ENCODE measurements at places on chromosomes 12 and 14. TPM values are rescaled to one million over a fixed set of nuclear protein-coding genes. Genes with fewer than 3 reads are reported as not detected.

- H3K27me3 ChIP-seq: no peaks in the 10 kb centered on the region
- no peak for DNase-seq
- H3K4me1 ChIP-seq: no peaks in the 10 kb centered on the region
- H3K27ac ChIP-seq: no peak overlapping the region
- no peak overlapping the region for H3K4me3 ChIP-seq
- H3K36me3 ChIP-seq: no peaks in the 10 kb centered on the region
Observed at GRCh38 chr12:67981287-67982162, 7.7 kb upstream of the IFNG-AS1 start.

GRCh38 chr14:62854951-62855350 is 190.3 kb downstream of the KCNH5 start:
- no peaks in the 10 kb centered on the region for H3K36me3 ChIP-seq
- H3K4me1 ChIP-seq: no peaks in the 10 kb centered on the region
- H3K27me3 ChIP-seq: no peaks in the 10 kb centered on the region
- no peak overlapping the region for H3K4me3 ChIP-seq

GRCh38 chr14:52233693-52234092 is 33.8 kb upstream of the PTGDR start:
- H3K27me3 ChIP-seq: peaks cover 3% of the 10 kb centered on the region
- no peak overlapping the region for H3K27ac ChIP-seq
- no peaks in the 10 kb centered on the region for H3K36me3 ChIP-seq

The AMN gene
- total RNA-seq: 19.8 TPM

The SLC17A8 gene
- 0.14 TPM for total RNA-seq

The PNP gene
- total RNA-seq: 32.8 TPM

- H3K27me3 ChIP-seq: no peaks in the 10 kb centered on the region
- H3K4me1 ChIP-seq: peaks cover 18% of the 10 kb centered on the region
- H3K27ac ChIP-seq: no peak overlapping the region
- no peak overlapping the region for H3K4me3 ChIP-seq
Observed at GRCh38 chr14:69039288-69039628, 60.2 kb upstream of the ACTN1 start.

The PHETA1 gene
- 25.3 TPM for total RNA-seq

The FOXN4 gene
- not detected for total RNA-seq

- H3K4me3 ChIP-seq: no peak overlapping the region
- no peaks in the 10 kb centered on the region for H3K4me1 ChIP-seq
- DNase-seq: no peak
- no peaks in the 10 kb centered on the region for H3K27me3 ChIP-seq
- H3K27ac ChIP-seq: no peak overlapping the region
Observed at GRCh38 chr14:73170686-73171085, 34.4 kb downstream of the PSEN1 start.

GRCh38 chr14:74407801-74408154 is 18.2 kb downstream of the SYNDIG1L start:
- H3K36me3 ChIP-seq: no peaks in the 10 kb centered on the region
- no peaks in the 10 kb centered on the region for H3K27me3 ChIP-seq
- H3K4me1 ChIP-seq: peaks cover 2% of the 10 kb centered on the region
- no peak overlapping the region for H3K4me3 ChIP-seq

DNA sequence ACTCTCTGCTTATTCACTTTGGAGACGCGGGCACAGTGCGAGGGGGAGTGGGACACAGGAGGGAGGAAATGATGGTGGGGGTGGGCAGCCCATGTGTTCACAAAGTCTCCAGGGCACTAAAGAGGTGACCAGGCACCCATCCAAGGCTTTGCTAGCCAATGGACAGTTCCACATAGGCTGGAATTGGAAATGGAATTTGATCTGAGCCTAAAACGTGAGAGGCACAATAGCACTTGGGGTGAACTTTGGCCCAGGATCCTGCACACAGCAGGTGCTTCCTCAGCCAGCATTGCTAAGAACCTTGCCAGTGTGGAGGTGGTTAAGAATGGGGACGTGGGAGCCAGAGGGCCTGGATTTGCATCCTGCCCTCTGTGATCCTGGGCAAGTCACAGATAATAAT is 193.8 kb downstream of the CHST11 start:
- H3K36me3 ChIP-seq: no peaks in the 10 kb centered on the region
- no peak for DNase-seq
- H3K27ac ChIP-seq: no peak overlapping the region
- H3K27me3 ChIP-seq: no peaks in the 10 kb centered on the region
- peaks cover 26% of the 10 kb centered on the region for H3K4me1 ChIP-seq

The EID3 gene
- total RNA-seq: 4.4 TPM

DNA sequence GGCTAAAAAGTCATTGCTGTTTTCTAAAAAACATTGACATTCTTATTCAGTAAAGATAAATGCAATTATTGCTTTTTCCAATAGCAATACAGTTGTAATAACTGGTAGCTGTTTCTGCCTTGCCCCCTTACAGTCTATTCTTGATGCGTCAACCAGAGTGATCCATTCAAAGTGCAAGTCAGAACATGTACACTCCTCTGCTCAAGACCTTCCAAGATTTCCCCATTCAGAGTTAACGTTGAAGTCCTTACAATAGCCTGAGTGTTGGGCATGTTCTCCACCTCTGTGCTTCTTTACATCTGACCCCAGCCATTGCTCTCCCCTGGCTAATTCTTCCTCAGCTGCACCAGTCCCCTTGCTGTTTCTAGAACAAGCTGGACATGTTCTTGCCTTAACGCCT is 24.3 kb downstream of the VRK1 start:
- no peak overlapping the region for H3K4me3 ChIP-seq
- no peaks in the 10 kb centered on the region for H3K36me3 ChIP-seq
- DNase-seq: no peak
- H3K27ac ChIP-seq: no peak overlapping the region
- no peaks in the 10 kb centered on the region for H3K4me1 ChIP-seq

DNA sequence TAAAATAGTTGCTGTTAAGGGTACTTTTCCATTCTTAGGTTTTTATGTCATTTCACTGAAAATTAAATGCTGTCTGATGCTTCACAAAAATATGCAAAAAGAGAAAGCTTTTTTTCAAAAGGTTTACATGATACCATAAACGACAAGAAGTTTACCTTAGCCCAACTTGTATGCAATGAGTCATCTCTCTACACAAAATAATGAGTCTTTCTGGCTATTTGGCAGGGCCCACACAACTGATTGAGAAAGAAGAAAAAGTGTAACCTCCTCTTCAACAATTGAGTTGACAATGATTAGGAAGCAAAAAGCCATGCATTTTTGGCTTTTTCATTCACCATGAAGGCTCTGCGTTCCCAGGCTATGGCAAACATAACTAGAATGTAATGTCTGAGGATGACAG is 165.4 kb upstream of the CPNE8 start:
- no peak for DNase-seq
- no peaks in the 10 kb centered on the region for H3K36me3 ChIP-seq
- no peak overlapping the region for H3K27ac ChIP-seq
- H3K27me3 ChIP-seq: no peaks in the 10 kb centered on the region

DNA sequence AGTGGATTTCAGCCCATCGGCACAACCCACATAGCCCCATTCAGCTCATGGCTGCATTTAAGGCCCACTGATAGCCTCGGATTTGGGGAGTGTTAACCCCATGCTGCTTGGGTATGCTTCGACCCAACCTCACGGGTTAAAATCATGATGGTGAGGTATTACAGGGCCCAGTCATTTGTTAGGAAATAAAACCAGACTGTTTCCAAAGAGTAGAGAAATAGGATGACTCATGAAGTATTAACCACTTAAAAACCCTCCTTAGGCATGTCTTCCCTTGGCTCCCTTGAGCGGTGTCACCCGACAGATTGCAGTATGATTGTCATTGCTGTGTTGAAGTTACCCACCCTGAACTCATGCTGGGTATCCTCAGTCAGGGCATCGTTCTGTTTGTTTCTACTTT is 289.1 kb downstream of the CACNA1C start:
- no peak overlapping the region for H3K27ac ChIP-seq
- H3K27me3 ChIP-seq: no peaks in the 10 kb centered on the region
- no peak overlapping the region for H3K4me3 ChIP-seq

DNA sequence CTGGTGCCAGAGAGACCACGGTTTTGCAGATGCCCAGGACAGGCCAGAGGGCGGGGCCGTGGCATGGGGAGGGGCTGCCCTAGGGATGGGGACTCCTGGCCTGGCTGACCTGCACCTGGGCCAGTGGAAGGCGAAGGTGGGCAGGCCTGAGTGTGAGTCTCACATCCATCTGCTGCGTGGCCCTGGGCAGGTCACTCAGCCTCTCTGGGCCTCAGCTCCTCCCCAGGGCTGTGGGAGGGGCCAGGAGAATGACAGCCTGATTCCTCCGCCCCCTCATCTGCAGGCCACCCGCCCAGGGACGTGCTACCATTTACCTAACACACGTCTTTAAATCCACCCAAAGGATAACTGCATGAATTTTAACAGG is 90.9 kb downstream of the GALNT9 start:
- no peaks in the 10 kb centered on the region for H3K4me1 ChIP-seq
- H3K4me3 ChIP-seq: no peak overlapping the region
- no peak for DNase-seq
- H3K27ac ChIP-seq: no peak overlapping the region

- no peak overlapping the region for H3K4me3 ChIP-seq
- H3K27ac ChIP-seq: no peak overlapping the region
- no peaks in the 10 kb centered on the region for H3K27me3 ChIP-seq
Observed at GRCh38 chr12:109510196-109510595, 32.8 kb downstream of the UBE3B start.

GRCh38 chr14:52020161-52020714 is 30.9 kb downstream of the RTRAF start:
- H3K4me3 ChIP-seq: no peak overlapping the region
- no peak for DNase-seq
- H3K36me3 ChIP-seq: no peaks in the 10 kb centered on the region
- H3K27me3 ChIP-seq: no peaks in the 10 kb centered on the region
- H3K27ac ChIP-seq: no peak overlapping the region

- H3K4me1 ChIP-seq: peaks cover 24% of the 10 kb centered on the region
- no peaks in the 10 kb centered on the region for H3K27me3 ChIP-seq
- peaks cover 34% of the 10 kb centered on the region for H3K36me3 ChIP-seq
- H3K27ac ChIP-seq: peak overlapping the region; percentile 98
- peak overlapping the region; percentile 97 for H3K4me3 ChIP-seq
- no peak for DNase-seq
Observed at GRCh38 chr12:95474660-95474958, 657 bp downstream of the METAP2 start.

The TESPA1 gene
- total RNA-seq: 6.7 TPM

The TSHR gene
- not detected for total RNA-seq

DNA sequence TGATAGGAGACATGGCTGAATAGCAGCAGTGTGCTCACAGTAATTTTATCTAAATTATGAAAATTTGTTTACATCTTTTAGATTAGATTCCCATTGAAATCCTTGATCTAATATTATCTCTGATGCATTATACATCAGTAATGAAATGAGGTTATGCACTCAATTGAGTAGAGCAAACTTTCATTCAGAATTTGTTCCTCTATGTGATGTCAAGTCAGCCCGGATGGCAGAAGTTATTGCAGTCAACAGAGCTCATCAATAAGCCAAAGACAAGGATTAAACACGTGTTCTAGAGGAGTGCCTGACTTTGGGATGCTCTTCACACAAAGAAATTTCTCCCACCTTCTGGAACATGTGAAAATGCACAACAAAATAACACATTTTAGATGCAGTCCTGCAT is 688.8 kb downstream of the TMEM121 start:
- no peaks in the 10 kb centered on the region for H3K36me3 ChIP-seq
- no peak overlapping the region for H3K4me3 ChIP-seq

DNA sequence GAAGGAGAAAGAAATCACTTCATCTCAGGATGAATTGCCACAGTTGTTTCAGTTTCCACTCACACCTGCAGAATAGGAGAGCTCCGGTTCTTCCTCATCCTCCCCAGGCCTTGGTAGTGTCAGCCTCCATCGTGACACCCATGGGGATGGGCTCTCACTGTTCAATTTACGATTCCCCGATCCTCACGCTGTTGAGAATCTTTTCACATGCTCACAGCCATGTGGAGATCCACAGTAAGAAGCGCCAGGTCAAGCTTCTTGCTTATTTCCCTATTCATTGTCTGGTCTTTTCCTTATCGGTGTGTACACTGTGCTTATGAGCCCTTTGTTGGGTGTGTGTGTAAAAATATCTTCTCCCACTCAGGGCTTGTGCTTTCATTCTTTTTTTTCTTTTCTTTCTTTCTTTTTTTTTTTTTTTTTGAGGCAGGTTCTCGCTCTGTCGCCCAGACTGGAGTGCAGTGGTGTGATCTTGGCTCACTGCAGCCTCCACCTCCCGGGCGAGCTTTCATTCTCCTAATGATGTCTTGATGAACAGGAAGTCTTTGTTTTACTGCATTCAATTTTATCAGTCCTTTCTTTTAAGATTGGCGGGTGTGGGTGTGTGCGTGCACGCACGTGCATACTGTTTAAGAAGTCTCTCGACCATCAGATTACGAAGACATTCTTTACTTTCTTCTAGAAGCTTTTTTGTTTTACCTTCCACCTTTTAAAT is 21.5 kb downstream of the RIN3 start:
- peak; percentile 32 for DNase-seq
- no peak overlapping the region for H3K4me3 ChIP-seq
- no peaks in the 10 kb centered on the region for H3K36me3 ChIP-seq
- no peak overlapping the region for H3K27ac ChIP-seq

The MSI1 gene
- total RNA-seq: 0.46 TPM

The TAS2R19 gene
- total RNA-seq: 3.2 TPM

GRCh38 chr12:88235183-88235833 is 93.2 kb downstream of the TMTC3 start:
- no peaks in the 10 kb centered on the region for H3K36me3 ChIP-seq
- no peaks in the 10 kb centered on the region for H3K4me1 ChIP-seq
- H3K27me3 ChIP-seq: no peaks in the 10 kb centered on the region
- no peak overlapping the region for H3K27ac ChIP-seq
- no peak for DNase-seq

The ABCD2 gene
- total RNA-seq: 0.46 TPM

The MEG3 gene
- 15.6 TPM for total RNA-seq

DNA sequence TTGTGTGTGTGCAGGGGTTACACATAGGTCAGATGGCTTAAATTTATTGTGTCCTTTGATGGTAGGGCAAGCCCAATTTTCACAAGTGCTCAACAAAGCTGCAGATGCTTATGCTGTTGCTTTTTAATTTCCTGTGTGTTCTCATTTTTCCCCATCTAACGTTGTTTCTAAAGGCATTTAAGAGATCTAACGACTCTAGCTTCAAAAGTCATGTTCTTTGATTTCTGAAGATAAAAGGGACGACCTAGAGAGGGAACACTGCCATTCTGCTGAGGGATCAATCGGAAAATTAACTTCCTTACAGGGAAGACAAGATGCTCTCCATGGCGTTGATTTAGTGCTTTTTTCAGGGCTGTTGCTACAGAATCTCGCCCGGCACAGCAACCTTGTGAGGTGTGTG is 79.0 kb upstream of the GNG2 start:
- no peaks in the 10 kb centered on the region for H3K4me1 ChIP-seq
- H3K27me3 ChIP-seq: no peaks in the 10 kb centered on the region
- no peak for DNase-seq
- no peaks in the 10 kb centered on the region for H3K36me3 ChIP-seq
- no peak overlapping the region for H3K27ac ChIP-seq

DNA sequence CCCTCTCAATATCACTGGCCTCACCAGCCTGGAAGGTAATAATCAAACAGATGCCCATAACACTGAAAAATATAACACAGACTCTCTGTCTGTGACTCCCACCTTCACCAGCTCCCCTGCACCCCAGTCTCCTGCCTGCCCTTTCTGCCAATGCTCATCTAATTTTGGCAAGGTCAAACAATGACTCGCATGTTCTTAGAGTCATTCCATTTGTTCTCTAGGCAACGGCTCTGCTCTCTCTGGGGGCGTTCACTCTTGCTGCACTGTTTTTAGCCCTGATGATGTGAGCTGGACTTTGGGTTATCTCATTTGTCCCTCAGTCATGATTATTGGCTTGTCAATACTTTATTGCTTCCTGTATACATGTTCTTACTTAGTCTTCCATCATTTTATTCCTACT is 691.8 kb downstream of the FLRT2 start:
- H3K36me3 ChIP-seq: no peaks in the 10 kb centered on the region
- no peak overlapping the region for H3K4me3 ChIP-seq
- H3K27ac ChIP-seq: no peak overlapping the region
- DNase-seq: no peak

The PCED1B gene
- total RNA-seq: 7.6 TPM

Data from upper lobe of right lung (tissue), 1 donor.